ENCODE measurements at places on chromosomes 5 and 9. TPM values are rescaled to one million over a fixed set of nuclear protein-coding genes. Genes with fewer than 3 reads are reported as not detected.

The PCDHGA7 gene
- total RNA-seq, result 0.17 TPM

The OLFM1 gene
- 1.2 TPM for total RNA-seq

The MYMK gene
- total RNA-seq, result not detected

The TAF7 gene
- total RNA-seq, result 73.3 TPM

The PCDHB10 gene
- 4.3 TPM for total RNA-seq

The MYOZ3 gene
- 3.3 TPM for total RNA-seq

GRCh38 chr9:92147030-92147851 lies 32.0 kb upstream of the SPTLC1 start:
- no peak for DNase-seq

GRCh38 chr9:128244837-128245231 lies 31.0 kb downstream of the GOLGA2 start:
- no peak for DNase-seq

GRCh38 chr9:20726144-20726543 lies 42.1 kb downstream of the FOCAD start:
- DNase-seq, result no peak

DNA sequence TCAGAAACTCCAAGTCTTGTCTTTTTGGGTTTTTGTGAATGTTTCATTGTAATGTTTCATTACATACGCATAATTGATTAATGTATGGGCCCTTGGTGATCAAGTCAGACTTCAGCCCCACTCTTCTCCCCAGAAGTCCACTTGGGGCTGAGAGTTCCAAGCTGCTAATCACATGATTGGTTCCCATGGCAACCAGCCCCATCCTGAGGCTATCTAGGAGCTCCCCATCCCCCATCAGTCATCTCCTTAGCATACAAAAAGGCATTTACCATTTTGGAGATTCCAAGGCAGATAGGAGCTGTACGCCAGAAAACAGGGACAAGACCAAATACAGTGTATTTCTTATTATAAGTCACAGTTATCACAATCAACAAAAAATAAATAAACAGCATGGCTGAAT lies 22.9 kb upstream of the SYK start:
- no peak for DNase-seq

DNA sequence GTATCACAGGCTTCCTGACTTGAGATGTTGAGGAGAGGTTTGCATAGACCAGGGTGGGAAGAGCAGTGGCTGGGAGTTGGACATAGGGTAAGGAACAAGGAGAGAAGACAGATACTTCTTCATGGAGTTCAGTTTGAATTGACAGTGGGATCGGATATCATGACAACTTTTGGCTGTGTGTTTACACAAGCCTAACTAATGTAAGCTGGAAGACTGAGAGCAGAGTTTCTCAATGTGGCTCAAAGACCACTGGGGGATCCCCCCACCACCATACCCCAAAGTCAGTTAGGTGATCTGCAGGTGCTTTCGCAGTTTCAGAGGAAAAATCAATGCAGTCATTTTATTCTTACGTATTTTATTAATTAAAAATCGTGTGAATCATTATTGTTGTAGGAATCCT lies 125.9 kb downstream of the AOPEP start:
- no peak for DNase-seq

DNA sequence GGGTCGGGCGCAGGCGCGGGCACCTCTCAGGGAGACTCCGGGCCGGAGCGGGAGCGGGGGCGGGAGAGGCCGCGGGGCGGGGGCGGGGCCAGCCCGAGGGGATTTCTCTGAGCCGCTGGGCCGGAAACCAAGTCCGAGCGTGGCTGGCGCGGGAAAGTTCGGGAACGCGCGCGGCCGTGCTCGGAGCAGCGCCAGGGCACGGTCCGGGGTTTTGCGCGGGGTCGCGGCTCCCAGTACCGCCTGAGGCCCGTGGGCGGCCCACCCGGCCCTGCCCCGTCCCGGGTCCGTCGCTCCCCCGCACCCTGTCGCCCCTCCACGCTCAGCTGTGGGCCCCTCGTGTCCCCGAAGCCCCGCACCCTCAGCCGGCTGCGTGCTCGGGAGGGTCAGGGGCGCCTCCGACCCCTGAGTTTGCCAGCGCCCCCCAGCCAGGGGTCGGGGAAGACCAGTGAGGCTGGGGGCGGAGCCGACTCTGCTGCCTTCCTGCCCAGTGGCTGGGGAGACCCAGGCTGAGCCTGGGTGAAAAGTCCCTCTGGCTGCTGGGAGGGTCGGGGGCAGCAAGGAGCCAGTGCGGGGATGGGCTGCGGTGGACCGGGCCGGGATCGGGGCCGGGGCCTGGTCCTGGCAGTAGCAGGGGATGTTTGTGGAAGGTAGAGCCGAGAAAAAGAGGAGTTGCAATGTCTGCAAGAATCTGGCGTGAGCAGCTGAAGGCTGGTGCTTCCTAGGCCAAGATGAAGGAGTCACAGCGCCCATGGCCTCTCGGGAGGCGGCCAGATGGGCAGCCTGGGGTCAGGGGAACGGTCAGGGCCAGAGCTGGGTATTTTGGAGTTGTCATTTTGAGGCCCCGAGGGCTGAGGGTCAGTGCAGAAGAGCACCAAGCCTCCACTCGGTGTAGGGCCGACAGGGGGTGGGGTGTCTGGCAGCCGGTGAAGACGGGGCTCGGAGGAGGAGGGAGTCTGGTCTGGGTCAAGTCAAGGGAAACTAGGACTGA lies 588 bp downstream of the TRAF2 start:
- no peak for DNase-seq

GRCh38 chr9:125240649-125240999 lies 519 bp downstream of the HSPA5 start:
- DNase-seq, result no peak

- DNase-seq, result no peak
These were observed 98.1 kb upstream of the ERBIN start for GRCh38 chr5:65828022-65828896.

GRCh38 chr5:153135411-153135810 lies 355.1 kb upstream of the GRIA1 start:
- no peak for DNase-seq

- DNase-seq, result no peak
These were observed 4.2 kb upstream of the FGF18 start for GRCh38 chr5:171415115-171415730.

- DNase-seq, result no peak
These were observed 44.0 kb upstream of the MAN2A1 start for GRCh38 chr5:109645707-109646192.

DNA sequence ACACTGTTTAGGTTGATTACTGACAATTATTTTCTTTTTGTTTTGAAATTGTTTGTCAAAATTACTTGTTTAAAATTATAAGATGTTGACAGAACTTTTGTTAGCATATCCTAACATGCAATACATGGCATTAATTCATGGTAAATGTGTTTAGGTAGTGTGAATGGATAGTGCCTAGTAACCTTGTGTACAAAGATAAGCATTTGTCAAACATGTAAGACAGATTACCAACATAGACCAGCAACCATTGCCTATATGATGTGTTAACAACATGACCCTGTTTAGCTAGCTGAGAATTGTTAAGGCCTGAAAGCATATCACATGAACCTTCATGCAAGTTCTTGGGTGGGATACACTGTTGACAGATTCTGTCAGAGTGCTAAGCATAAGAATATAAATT lies 13.4 kb downstream of the MAN2A1 start:
- no peak for DNase-seq

DNA sequence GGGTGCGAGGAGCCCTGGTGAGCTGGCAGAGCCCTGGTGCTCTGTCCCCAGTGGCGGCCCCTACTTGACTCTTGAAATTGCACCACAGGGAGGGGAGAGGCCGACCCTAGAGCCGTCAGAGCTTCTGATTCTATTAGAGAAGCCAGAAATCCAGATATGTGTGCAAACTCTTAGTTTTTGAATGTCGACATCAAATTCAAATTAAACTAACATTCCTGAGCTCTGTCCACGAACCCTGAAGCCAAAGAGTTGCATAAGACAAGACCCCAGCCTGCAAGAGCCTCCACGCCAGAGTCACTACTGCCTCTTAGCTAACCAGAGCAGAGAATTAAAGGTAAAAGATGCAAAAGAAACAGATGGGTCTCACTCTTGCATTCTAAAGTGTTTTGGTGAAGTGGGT lies 29.8 kb upstream of the MSX2 start:
- no peak for DNase-seq

GRCh38 chr5:124745928-124746915 lies at the start of gene ZNF608:
Gene ZNF608 (minus strand): TSS chr5:124746639. CDS start chr5:124744989, 1,650 bp downstream.
- no peak for DNase-seq

DNA sequence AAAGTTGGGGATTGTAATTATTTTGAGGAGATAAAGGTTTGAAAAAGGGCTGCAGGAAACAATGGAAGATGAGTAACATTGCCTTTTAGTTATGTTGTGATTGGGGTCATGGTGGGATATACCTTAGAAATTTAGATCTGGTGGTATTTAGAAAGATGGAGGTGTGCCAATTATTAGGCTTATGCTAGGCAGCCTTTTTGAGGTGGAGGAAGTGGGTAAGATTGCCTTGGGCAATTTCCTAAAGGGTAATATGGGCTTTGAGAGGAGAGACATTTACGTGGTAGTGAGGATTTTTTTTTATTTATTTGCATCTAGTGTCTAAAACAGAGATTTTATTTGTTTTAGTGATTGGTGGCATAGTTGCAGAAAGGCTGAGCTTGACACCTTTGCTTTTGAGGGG lies 10.5 kb downstream of the HSPA4 start:
- DNase-seq, result no peak

Data from chondrocyte (in vitro differentiated cells).